Transverse colon (tissue), 4 donors: ENCODE measurements at places on chromosomes 1 and 21. TPM values are rescaled to one million over a fixed set of nuclear protein-coding genes. Genes with fewer than 3 reads are reported as not detected.

- DNase-seq, result peak; percentile 70
Measured at GRCh38 chr1:168693197-168693871, 35.7 kb downstream of the DPT start.

FABP3 gene
- total RNA-seq, result not detected

GRCh38 chr1:224564454-224565084, 51.5 kb upstream of the CNIH3 start:
- no peak for DNase-seq

REN gene
- not detected for total RNA-seq

DNA sequence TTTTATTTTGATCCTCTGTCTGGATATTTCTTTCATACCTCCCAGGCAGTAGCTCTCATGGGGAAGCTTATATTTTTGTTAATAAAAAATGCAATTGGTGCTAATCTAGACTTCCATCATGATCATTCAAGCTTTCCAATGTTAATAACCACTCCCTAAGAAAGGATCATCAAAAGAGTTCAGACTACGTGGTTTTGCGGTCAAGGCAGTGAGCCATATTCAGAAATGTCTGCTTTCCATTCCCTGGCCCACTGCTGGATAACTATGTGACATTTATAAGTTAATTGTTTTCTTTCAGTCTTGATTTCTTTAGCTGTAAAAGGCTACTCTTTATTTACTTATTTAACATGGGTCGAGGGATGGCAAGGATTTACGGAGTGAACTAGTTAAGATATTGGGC, 414.6 kb downstream of the LMO4 start:
- no peak for DNase-seq

GRCh38 chr1:53626616-53627015, 112.3 kb downstream of the GLIS1 start:
- DNase-seq, result no peak

GJC2 gene
- total RNA-seq, result 7.1 TPM

DNA sequence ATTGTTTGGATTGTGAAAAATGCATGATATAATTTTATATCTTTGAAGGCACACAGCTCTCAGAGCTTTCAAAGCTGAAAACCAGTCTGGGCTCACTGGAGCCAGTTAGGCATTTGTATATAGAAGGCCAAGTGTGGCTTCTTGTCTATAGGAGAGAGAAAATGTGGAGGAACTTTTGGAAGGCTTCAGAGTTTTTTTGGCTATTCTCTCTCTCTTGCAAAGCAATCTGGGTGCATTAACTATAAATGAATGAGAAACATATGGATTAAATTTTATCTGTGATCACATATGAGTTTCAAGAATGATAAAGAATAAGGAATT, 216.7 kb upstream of the HOOK1 start:
- no peak for DNase-seq

- no peak for DNase-seq
Measured at GRCh38 chr1:94739521-94740061, 80.6 kb upstream of the SLC44A3 start.
